ENCODE measurements at places on chromosomes 7 and 10.

DNA sequence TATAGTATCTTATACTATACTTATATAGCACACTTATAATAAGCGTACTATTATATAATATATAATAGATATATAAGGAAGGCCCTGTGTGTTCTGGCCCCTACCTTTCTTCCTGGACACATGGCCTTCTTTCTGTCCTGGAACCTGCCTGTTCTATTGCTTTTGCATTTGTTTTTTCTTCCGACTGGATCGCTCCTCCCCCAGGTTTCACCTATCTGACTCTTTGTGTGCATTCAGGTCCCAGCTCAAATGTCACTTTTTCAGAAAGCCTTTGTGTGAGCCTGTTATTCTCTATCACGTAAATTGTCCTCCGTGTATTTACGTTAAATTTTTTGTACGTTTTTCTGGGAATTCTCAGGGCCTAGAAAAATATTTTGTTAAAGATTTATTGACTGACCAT lies 2.9 kb upstream of the TRIM8 start:
- DNase-seq: peak; percentile 46

DNA sequence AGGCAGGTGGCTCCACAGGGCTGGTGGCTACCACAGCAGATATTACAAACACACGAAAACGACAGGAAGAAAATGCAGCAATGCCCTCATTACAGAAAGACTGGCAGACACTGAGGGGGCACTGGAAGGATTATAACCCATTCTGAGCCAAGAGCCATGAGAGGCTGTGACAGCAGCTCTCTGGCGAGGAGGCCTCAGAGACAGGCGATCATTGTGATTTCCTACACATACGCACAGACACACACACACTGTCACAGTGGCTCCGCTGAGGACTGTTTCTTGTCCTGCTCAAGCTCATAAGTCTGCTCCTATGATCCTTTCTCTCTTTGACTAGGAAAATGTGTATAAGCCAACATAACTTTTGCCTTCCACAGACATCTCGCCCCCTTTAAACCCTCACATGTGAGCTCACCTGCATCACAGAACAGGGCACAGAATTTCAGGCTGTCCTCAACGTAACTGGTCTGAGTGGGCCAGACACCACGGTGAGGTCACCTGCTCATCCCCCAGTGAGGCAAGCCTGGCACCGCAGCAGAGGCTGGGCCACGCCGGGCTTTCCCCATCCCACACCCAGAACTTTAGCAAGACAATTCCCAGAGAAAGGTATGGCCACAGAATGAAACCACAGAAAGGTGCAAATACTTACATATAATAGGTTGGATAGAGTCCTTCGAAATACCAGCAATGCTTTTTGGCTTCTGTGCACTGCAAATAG lies 51.7 kb downstream of the VOPP1 start:
- DNase-seq: no peak

DNA sequence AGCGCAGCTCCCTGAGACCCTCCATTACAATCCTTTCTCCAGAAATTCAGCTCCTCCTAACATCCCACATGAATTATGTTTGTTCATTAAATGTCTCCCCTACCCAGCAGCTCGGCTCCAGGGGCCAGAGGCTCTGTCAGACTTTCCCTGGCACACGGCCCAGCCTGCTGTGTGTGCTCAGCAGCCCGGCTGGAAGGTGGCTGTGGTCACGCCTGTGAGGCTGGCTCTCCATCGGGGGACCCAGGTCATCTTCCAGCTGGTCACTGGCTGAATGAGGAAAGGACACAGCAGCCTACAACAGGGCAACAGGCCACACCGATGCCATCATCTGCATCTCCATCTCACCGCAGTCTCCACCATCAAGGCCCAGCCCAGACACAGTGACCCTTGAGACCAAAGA lies 219.8 kb downstream of the MAD1L1 start:
- DNase-seq: no peak

DNA sequence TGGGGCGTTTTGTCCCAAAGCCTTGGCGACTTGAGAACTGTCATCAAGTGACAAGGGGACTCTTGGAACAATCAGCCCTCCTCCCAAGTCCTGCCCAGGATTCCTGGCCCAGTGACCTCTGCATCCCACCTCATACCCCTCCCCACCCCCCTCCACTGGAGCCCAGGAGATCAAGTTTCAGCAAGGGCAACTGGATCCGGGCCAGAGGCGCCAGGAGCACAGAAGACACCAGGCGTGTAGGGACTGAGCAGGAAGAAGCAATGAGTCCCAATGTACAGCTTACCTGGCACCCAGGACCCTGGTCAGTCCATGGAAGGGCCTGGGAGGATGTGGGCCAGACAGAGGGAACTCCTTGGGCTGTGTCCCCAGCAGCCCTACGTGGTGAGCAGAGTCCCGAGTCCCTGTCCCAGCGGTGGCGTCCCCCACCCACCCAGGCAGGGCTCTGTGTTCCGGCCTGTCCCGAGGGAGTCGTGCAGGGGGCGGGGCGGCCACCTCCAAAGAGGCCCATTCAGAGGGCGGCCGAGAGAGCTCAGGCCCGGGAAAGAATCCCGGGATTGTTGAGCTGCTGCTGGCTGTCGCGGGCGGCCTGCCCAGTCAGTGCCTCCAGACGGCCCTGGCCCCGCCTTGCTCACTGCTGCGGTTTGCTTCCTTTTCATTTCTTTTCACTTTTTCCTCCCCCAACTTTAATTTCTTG lies 254.1 kb downstream of the TNS3 start:
- peak; percentile 60 for DNase-seq

- no peak for DNase-seq
Observed at GRCh38 chr10:98673171-98673782, 226.5 kb upstream of the HPS1 start.

GRCh38 chr7:112019932-112020331 lies 186.3 kb downstream of the DOCK4 start:
- no peak for DNase-seq

DNA sequence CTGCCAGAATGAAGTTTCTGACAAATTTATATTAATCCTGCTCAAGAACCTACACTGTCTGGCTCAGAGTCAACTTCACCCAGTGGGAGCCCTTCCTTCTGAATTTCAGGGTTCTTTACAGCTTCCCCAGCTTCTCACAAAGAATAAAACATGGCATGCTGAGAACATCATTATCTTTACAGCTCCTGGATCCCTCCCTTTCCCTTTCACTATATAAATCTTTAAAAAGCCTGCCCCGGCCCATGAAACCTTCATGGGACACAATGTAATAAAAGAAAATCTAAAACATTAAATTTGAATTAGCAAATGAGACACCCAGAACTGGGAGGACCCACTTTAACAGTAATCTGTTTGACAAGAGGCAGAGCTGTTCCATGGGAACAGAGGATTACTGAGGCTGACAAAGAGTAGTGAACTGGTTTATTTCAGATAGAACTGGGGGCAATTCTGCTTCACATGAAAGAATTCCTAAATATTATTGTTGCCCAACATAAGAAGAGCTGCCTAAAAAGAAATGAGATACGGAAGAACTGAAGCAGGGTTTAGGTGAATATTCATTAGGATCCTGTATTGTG lies 222.8 kb downstream of the THSD7A start:
- no peak for DNase-seq

GRCh38 chr10:26291721-26292480 lies 75.3 kb downstream of the GAD2 start:
- no peak for DNase-seq

- DNase-seq: no peak
Observed at GRCh38 chr7:73971322-73971703, 56.7 kb upstream of the ELN start.

GRCh38 chr10:111316722-111317212 lies 239.9 kb downstream of the ADRA2A start:
- DNase-seq: peak; percentile 11

DNA sequence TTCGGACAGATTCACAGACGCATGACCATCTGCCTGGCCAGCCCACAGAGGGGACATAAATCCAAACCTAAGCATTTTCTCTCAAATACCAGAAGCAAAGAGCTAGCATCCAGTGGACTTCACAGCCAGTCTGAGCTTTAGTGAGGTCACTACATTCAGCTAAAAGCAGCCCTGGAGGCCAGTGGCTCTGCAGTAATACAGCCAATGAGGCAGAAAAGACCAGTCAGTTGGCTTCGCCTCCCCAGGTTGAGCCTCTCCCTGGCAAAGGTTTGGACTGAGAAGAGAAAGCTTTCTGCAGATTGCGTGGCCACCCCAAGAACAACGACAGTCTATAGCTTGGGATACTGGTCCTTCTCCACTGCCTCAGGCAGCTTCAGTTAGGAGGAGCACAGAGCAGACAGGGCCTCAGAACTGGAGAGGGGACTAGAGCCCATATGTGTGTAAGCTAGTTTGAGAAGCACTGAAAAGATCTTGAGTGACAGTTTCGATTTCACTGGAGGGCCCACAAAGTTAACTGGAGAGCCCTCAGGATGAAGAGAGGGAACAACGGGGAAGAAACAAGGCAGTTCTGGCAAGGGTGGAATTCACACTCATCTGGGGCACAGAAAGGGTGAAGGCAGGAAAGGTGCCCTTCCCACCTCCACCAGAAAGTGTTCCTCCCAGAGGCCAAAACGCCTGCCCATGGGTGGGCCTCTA lies 3.8 kb downstream of the WDR91 start:
- DNase-seq: no peak

GRCh38 chr10:96252730-96253129 lies 18.6 kb downstream of the BLNK start:
- DNase-seq: no peak

Data from SW480 (cell line).